ENCODE measurements at places on chromosomes 7 and 10.
A peak's percentile ranks its signal among the peaks of the same experiment; 100 is the strongest.

DNA sequence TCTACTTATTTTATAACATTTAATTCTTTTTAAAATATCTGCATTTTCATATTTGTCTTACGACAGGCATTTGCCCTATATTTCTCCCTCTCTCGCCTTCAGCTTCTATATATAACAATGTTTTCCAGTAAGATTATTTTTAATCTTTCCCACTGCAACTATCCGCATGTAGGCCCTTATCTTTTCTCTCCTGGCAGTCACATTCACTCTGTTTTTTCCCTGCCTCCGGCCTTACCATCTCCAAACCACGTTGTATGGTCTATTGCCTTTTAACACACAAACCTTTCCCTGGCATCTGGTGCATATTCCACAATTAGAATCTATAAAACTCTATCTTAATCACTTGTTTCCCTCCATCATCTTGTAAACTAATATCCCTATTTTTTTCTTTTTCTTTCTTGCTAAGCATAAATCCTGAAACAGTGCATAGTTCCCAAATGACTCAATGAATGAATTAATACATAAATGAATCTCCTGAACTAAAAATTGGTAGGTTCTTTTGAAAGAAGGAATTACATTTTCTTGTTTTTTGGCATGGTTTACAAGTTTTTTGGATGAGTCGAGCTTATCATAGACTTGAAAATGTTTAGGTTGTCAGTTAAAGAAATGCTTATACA is 173.2 kb downstream of the SEMA3A start:
- no peak for DNase-seq

DNA sequence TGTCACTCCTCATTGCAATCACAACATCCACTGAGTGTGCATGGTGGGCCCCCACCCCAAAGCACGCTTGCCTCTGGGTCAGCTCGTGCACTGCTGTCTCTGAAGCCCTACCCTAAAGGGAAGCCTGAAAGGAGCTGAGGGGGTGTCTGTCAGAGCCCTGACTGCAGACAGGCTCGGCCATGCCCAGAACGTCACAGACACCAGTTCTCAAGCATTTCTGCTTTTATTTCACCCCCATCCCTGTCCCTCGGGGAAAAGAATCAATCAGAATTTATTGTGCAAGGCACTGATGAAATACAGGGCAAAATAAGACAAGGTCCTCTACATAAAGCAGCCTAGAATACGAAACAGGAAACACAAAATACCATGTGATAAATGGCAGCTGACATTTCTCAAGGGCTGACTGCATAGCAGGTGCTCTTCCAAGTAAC is 231.8 kb downstream of the WDR37 start:
- no peak for DNase-seq

DNA sequence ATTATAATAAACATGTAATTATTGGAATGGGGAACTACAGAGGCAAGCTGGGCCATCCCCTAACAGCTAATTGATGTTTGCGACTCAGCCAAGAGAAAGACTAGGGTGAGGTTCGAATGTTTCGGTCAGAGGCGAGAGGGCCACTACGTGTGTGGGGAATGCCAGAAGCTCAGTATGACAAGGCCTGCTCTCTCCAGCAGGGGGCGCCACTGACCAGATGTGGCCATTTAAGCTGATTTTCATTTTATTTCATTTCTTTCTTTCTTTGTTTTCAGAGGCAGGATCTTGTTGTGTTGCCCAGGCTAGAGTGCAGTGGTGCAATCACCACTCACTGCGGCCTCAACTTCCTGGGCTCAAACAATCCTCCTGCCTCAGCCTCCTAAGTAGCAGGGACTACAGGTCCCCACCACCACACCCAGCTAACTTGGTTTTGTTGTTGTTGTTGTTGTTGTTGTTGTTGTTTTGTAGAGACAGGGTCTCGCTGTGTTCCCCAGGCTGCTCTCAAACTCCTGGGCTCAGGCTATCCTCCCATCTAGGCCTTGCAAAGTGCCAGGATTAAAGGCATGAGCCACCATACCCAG is 38.1 kb downstream of the TMEM130 start:
- DNase-seq = peak; percentile 29

DNA sequence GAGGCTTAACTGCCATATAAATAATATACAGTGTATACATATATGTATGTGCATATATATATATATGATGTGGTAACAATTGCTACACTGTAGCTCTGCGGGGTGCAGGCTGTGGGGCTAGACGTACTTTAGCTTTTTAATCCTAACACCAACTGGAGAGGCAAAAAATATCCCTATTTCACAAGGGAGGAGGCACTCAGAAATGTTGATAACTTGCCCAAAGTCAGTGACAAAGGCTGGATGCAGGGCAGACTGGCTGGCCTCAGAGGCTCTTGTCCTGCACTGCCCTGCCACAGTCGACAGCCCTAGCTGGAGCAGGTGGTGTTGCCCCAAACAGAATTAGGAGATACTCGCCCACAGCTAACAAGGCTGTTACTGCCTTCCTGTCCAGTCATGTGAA is 1.5 kb upstream of the RELN start:
- DNase-seq = no peak

- peak; percentile 71 for DNase-seq
Measured at GRCh38 chr7:66859794-66860645, 61.0 kb upstream of the TMEM248 start.

- DNase-seq = no peak
Measured at GRCh38 chr10:33052263-33052875, 94.3 kb upstream of the ITGB1 start.

GRCh38 chr7:138964624-138965436 is 16.4 kb downstream of the KIAA1549 start:
- DNase-seq = no peak

DNA sequence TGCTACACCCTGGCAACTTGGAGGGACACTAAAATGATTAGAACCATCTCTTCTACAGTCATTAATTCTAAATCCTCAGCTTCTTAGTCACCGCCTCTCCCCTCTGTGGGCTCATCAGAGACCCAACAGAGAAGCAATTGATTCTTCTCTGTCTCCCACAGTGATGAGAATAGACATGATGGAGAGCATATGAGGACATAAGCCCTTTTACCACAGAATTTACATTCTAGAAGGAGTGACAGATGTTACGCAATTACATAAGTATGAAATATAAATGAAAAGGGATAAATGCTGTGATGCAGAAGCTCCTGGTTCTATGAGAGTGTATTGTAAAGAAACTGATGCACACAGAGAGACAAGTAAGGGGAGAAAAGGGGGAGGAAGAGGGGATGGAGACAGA is 18.1 kb upstream of the ABCB5 start:
- DNase-seq = no peak

GRCh38 chr10:69439813-69440506 is 11.3 kb upstream of the TSPAN15 start:
- no peak for DNase-seq

DNA sequence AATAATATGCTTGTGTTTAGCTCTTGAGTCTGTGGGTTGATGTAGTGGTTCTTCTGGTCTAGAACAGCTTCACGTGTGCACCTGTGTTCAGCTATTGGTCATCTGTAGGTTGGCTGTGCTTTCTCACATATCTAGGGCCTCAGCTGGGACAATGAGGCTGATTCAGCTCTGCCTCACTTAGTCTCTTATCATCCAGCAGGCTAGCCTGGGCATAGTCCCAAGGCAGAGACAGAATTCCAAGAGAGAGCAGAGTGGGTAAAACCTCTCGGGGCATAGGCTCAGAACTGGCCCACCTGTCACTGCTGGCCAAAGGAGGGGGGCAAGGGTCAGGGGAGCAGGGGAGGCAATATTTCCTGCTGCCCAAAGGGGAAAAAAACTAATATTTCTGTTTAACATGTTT is 32.0 kb upstream of the MXI1 start:
- DNase-seq = no peak

DNA sequence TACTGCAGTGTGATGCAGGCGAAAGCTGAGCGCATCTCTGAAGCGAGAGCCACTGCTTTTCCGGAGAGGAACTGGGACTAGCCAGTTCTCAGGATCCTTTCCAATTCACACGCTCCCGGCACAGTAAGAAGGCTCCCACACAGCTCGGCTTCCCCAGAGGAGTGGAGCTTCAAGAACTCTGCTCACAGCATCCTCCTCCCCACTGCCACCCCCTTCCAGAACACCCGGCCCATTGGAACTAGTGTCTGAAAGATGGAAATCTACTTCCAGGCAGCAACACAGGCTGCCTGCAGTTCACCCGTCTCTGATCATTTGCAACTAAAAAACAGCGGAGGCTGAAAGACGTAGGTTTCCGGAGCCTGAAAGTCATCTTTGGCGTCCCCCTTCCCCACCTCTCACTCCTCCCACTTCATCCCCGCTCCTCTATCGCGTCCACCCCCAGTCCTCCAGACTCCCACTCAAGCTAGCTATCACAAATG is at the start of gene DGKB:
TSS of gene DGKB (minus strand) at position 163 of the 479 bp plus-strand sequence.
- DNase-seq = no peak

DNA sequence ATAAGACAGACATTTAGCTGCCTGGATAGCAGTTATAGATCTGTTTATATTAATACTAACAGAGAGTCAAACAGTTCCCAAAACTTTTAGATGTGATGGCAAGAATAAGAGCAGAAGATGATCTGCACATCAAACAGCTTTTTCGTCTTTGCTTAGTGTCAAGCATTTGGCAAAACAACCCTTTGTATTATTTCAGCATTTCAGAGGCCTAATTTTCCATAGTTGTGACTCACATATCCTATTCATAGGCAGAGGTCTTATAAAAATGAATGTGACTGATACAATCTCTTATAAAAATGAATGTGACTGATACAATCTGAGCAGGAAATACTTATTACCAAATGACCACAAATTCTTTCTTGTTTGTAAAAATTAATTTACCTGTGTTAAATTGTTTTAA is 71.2 kb downstream of the LRRTM3 start:
- no peak for DNase-seq

Measured in activated CD4-positive, alpha-beta T cell treated with anti-CD3 and anti-CD28 coated beads, Interleukin-2, amount 50 U/mL, for 16 hours (primary cell).